ENCODE measurements at places on chromosomes 13 and 19.

DNA sequence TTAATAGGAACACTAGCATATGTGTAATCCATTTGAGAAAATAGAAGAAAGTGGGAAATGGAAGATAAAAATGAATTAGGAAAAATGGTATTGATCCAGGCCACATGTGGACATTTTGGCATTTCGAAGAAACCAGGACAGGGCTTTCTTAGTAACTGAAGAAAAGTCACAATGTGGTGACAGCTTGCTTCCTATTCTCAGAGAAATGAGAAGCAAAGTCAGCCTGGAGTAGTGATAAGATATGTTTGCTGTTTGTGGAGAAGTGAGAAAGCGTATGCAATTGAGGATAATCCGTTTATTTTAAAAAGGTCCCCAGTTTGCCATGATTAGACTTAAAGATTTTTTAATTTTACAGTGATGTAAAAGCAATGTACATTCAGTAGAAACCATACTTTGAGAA lies 127.9 kb downstream of the SLITRK6 start:
- no peak for DNase-seq

- no peak for DNase-seq
These were observed 109.0 kb upstream of the HTR2A start for GRCh38 chr13:47005756-47006414.

DNA sequence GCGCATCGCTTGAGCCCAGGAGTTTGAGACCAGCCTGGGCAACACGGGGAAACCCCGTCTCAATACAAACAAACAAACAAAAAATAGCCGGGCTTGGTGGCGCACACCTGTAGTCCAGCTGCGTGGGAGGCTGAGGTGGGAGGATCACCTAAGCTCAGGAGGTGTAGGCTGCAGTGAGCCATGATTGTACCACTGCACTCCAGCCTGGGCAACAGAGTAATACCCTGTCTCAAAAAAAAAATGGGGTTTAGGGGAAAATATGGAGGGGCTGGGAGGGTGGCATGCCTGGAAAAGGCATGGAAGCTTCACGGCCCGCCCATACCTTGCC lies 1.9 kb upstream of the ISYNA1 start:
- DNase-seq = no peak

GRCh38 chr13:33279414-33280278 lies 5.9 kb downstream of the STARD13 start:
- DNase-seq = no peak

- DNase-seq = no peak
These were observed 7.4 kb downstream of the ZNF575 start for GRCh38 chr19:43540381-43540780.

DNA sequence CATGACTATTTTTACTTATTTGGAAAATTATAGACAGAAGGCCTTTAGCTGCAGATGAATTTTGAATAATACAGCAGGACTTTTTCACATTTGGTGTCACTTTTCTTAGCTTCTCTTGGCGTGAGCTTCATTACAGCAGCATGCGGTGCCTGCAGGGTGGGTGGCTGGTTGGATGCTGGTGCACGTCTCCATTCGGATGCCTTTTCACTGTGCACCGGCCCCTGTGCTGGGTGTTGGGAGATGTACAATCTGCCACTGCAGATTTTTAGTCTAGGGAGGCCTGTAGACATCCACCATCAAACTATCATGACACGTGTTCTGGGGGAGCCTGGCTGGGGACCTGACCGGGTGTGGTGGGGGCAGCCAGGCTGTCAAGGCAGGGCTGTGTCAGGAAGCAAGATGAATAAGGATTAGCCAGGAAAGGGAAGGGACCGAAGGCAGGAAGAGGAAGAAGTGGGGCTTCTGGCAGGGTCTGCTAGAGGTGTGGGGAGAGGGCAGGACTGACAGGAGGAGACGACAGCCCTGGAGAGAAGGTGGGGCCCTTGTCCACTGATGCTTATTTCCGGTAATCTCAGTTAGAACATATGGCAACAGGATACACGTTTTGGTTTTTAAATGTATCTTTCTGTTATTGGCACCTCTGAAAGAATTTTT lies 88.8 kb downstream of the ARHGEF7 start:
- DNase-seq = no peak

- no peak for DNase-seq
These were observed 8.2 kb upstream of the BBC3 start for GRCh38 chr19:47239152-47239551.

GRCh38 chr19:43768273-43769050 lies 12.3 kb downstream of the KCNN4 start:
- no peak for DNase-seq

DNA sequence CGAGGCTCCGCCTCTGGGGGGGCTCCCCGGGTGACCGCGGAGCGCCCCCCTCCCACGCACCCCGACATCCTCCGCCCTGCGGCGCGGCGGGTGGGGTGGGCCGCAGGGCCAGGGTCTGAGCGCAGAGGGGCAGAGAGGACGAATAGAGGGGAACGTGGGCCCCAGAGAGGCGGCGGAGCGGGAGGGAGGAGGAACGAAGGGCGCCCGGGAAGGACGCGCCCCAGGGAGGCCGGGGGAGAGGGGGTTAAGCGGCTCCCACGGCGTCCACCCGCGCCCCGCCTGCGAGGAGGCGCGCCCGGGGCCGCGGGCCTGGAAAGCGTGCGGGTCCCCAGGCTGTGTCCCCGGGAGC lies 1.0 kb downstream of the HCN2 start:
- no peak for DNase-seq

DNA sequence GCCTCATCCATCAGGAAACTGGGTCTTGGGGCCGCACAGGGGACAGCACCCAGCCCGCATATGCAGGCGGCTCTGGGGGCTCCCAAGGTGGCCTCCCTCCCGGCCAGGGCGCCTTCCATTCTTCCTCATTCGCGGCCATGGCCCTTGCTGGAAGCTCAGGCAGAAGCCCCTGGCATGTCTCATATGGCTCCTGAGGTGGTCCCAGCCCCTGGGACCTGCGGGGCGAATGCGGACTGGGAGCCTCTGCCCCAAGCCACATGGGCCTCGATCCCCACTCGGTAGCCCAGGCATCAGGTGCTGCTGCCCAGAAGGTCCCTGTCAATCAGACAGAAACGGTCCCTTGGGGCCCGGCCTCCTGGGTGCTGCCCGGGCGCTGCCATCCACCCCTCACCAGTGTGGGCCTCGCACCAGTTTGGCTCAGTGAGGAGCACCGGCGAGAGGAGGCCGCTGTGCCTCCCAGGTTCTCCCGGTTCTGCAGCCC lies 301.6 kb downstream of the TEX29 start:
- DNase-seq = no peak
